ENCODE measurements at places on chromosomes 6 and 20.

DNA sequence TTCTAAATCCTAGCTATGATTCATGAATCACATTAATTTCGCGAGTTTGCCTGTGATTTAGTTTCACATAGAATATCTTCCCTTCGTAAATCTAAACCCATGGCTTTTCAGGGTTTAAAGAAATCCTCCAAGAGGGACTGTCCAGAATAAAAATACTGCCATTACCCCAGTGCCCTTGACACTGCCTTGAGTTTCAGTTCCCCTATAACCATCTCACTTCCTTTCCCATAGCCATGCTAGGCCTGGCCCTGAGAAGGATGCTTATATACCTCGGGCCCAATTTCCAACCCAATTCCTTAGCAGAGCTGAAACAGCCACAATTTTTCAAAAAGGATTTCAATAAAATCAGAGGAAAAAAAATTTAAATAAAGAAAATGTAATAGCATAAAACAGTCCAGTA, 697.3 kb downstream of the FRK start:
- no peak for DNase-seq

GRCh38 chr6:6674872-6675271, 86.4 kb downstream of the LY86 start:
- no peak for DNase-seq

- no peak for DNase-seq
These were observed 150.7 kb downstream of the DTNBP1 start for GRCh38 chr6:15512126-15512525.

GRCh38 chr6:105890521-105891244, 195.5 kb upstream of the PRDM1 start:
- DNase-seq: no peak

DNA sequence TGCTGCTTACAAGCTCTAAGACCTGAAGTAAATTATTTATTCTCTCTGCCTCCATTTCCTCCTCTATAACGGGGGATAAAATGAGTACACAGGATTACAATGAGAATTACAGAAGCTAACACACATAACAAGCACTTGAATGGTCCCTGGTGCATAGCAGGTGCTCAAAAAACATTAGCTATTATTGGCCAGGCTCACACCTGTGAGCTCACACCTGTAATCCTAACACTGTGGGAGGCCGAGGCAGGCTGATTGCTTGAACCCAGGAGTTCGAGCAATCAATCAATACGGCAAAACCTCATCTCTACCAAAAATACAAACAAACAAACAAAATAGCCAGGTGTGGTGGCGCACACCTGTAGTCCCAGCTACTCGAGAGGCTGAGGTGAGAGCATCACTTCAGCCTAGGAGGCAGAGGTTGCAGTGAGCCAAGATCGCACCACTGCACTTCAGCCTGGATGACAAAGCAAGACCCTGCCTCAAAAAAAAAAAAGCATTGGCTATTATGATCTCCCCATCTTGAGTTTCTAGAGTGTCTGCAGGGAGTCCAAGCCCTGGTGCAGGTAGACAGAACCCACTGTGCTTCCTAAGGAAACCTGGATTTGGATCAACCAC, 68.1 kb downstream of the PREX1 start:
- no peak for DNase-seq

DNA sequence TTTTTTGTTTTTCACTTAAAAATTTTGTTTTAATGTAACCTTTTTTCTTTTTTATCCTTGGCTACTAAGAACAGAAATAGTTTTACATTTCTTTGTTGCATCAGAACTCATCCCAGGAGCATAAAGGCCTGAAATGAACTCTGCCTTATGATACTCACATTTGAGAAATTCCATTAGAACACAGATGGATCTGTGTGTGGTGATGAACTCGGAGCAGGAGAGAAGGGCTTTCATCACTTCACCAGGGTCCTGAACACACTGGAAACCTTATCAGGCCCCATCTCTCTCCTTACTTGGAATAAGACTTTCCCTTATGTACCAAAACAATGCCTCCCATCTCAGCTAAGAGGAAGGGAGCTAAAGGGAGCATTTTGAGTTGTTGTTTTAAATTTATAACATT, 139.4 kb downstream of the PHF3 start:
- no peak for DNase-seq

DNA sequence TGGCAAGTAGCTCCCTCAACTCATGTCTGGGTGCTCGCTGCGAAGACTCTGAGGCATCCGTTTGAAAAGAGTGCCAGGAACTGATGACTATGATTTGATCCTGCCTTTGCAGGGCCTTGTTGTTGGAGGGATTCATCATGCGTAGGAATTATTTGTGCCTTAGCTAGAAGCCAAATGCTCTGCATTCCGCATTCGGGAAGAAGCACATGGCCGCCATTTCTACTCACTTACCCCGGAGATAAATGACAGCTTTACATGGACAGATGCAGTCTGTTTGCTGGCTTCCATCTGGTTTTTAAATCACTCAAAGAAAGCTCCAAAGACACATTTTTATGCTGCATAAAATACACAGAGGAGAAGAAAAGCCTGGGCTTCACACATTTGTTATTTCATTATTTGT, 363.3 kb upstream of the CDH4 start:
- peak; percentile 85 for DNase-seq

DNA sequence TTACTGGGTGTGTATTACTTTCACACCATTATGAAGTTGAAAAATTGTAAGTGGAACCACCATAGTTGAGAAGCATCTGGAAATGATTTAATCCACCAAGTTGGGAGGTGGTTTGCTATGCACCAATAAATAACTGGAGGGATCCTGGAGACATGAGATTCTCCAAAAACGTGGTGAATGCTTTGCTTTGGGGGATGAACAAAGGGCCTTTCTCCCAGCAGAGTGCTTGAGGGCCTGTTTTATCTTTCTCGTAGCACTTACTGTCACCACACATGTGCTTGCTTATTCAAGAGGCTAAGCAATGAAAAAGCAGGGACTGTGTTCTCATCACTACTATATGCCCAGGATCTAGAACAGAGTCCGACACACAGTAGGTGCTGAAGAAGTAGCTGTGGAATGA, 371.1 kb downstream of the DHX35 start:
- no peak for DNase-seq

DNA sequence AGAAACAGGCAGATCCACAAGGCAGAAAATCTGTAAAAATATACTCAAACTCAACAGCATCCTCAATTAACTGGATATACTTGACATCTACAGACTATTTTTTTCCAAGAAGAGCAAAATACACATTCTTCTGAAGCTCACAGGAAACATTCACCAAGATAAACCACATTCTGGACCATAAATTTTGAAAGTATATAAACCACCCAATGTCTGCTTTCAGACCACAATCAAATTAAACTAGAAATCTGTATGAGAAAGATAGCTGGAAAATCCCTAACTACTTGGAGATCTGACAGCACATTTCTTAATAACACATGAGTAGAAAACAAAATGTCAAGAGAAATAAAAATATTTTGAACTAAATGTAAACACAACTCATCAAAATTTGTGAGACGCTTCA, 195.5 kb downstream of the ERMARD start:
- no peak for DNase-seq

DNA sequence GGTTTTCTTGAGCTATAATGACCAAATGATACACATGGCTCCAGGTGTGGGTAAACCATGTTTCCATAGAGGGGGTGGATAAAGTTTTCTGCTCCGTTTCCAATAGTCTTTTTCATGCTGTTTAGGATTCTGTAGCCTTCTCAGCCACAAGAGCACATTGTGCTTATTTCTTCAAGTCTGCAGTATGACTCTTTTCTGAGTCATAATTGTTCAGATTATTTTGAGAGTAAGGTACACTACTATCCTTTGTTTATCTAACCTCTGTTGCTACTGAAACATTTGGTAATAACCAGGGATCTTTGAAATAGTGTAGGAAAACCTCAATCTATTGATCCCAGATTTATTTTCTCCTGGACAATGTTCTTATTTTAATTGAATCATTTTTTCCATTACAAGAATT, 247.9 kb upstream of the BMP2 start:
- no peak for DNase-seq

- no peak for DNase-seq
These were observed 18.2 kb downstream of the MAS1 start for GRCh38 chr6:159908979-159909378.

DNA sequence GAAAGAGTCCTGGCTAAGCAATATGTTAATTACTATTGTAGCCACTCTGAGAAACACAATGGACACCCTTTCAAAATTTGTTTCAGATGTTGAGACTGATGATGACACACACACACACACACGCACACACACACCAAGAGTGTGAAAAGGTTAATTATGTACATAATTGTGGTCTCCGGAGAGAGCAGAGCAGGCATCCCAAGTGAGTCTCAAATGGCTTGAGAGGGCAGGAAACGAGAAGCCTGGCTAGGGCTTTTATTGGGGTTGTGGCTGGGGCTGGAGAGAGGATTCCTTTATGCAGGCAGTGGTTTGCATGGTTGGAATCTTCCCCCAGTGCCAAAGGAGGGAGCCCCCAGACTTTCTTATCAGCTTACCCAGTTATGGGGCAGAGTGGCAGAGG, 38.2 kb upstream of the NKX2-4 start:
- DNase-seq: no peak

DNA sequence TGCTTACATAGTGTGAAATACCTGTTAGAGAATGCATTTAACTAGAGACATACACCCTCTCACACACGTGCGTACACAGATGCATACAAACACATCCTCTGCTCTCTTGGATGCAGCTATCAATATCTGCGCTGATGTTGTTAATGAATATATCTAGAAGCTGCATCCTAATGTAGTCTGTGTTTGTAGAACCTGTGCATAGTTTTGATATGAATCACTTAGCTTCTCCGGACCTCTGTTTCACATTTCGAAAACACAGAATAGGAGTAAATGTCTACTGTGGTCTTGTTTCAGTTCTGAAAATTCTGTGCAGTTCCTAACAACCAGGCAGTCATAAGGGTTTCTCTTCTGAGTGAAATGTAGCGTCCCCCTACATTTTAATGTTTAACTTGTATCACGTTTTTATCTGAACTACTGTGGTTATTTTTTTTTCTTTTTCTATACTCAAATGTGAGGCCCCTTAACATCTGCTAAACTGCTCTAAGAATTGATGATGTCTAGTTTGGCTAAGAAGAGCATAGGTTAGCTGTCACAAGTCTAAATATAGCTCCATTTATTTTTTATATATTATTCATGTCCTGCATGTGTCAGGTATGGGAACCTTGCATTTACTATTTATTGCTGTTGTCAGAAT, 254.5 kb downstream of the TMEM242 start:
- no peak for DNase-seq

DNA sequence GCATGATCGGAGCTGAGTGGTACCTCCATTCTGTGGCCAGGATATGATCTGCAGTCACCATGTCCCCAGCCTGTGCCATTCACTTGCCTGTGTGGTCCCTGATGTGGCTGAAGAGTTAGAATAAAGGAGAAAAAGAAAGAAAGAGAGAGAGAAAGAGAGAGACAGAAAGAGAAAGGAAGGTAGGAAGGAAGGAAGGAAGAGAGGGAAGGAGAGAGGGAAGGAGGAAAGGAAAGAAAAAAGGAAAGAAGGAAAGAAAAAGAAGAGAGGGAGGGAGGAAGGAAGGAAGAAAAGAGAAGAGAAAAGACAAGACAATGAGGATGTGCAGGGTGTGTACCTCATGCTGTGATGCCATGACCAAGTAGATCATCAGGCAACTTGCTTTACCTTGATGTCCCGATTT, 22.1 kb downstream of the ARMC2 start:
- no peak for DNase-seq

DNA sequence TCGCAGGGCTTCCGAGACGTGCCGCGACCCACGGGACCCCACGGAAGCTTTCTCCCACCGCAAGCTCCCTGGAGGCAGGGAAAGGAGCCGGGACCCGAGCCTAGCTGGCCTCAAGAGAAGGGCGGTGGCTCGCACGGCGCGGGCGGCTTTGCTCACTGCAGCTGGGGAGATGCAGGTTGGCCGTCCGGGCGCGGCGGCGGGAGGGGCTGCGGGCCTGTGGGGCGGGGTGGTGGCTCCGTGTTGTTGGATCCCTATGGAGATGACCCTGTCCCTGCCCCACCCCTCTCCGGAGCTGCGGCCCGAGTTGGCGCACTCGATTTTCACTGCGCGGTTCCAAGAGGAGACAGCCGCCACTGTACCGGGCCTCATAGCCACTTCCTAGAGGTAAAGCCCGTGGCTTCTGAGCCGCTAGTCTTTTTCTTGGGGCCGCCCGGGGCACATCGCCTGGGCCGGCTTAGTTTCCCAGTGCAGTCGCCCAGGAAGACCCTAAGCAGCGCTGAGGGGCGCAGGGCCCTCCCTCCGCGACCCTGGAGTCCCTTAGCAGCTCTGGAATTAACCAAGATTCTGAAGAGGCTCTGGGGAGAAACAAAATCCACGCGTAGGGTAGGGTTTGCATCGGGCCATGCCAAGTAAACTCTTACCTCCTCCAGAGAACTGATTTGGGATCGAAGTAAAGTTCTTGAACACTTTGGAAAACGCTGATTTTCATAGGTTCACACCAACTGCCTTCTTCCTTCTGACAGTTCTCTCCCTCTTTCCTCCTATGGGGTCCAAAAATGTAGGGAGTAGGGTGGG, at the start of gene ECT2L:
TSS of gene ECT2L (plus strand) at position 279 of the 795 bp plus-strand sequence. CDS start 17,188 bp downstream, outside the sequence.
- DNase-seq: peak; percentile 11

DNA sequence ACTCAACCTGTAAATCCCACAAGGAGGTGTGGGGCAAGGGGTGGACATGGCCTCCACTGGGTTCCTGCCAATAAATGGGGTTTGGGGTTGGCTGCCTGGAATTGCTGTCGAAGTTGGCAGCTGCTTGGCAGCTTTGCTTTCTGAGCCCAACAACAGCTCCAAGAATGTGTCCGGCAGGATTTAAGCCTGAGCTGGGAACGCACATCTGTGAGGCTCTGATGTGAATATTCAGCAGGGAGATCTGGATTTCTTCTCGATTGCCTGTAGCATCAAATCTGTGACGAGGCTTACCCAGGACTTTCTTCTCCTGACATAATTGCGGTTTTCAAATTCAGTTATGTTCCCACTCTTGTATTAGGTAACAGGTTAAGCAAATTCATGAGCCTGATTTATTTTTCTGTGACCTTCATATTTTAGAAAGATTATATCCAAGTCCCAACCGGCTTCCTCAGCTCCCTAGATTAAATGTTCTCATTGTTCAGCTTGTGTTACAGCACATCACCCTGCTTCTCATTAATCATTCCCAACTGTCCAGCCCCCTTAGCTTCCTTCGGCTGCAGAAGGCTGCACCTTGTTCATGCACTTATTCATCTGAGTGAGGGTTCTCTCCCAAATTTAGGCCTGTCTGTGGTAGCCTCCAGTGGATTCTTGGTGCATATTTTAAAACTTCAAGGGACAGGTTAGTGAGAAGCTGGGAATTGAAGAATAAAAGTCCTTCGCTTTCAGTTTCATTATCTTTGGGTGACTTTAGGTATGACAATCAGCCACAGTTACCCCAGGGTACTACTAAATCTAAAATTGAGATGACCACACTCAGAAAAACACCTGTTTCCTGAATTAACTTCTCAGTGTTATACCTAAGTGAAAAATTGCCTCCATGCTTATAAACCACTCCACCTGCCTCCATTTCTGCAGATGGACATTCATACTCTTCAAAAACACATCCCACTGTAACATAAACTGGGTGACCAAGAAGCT, 310.0 kb downstream of the ESR1 start:
- DNase-seq: no peak
